ENCODE measurements at places on chromosomes 13 and 19.
A peak's percentile ranks its signal among the peaks of the same experiment; 100 is the strongest.

DNA sequence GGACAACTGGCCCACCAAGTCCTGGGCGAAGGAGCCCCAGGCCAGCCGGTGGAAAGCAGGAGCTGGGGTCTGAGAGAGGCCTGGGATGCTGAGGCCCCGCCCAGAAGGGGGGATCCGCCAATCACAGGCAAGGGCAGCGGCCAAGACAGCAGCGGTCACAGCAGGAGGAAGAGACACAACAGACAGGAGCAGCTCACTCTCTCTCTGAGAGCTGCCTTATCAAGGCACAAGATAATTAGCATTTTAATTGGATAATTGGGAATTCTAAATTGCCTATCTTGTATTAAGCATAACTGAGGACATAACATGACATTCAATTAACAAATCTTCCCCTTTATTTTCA lies 46.2 kb downstream of the CEBPG start:
- DNase-seq = no peak

DNA sequence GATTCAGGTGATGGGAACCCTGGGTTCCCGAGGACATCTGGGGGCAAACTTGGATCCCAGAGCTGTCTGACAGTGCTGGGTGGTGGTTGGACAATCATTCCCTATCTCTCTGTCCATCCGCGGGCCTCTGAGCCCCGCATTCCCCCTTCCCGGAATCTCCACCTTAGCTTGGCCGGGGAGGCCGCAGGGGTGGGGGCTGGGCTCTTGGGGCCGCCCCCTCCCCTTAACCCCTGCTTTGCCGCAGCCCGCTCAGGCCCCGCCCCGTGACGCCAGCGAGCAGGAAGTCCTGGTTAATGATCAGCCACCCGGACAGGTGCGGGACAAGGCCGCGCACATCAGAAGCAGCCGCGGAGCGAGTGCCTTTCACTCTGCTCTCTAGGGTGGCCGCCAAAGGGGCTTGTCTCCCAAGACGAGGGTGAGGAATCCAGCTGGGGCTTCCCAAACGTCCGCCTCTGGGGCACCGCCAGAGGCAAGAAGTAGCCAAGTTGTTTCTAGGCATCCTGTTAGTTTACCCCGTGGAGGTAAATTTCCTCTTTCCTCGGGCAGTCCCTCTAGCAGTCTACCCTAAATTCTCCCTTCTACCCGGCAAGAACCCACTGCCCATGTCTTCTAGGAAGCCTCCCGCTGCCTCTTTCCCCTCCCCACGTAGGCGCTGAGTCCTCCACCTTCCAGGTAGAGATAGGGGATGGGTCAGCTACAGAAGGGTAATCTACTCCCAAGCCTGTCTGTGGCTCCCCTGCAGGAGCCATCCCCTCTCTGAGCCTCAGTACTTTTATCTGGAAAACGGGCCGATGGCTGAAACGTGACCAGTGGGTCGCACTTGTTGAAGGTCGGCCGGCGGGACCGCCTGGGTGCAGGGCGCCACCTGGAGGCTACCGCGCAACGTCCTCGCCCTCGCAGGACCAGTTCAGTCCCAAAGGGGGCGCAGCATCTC lies 3.0 kb downstream of the IRF2BP1 start:
- DNase-seq = peak; percentile 73

DNA sequence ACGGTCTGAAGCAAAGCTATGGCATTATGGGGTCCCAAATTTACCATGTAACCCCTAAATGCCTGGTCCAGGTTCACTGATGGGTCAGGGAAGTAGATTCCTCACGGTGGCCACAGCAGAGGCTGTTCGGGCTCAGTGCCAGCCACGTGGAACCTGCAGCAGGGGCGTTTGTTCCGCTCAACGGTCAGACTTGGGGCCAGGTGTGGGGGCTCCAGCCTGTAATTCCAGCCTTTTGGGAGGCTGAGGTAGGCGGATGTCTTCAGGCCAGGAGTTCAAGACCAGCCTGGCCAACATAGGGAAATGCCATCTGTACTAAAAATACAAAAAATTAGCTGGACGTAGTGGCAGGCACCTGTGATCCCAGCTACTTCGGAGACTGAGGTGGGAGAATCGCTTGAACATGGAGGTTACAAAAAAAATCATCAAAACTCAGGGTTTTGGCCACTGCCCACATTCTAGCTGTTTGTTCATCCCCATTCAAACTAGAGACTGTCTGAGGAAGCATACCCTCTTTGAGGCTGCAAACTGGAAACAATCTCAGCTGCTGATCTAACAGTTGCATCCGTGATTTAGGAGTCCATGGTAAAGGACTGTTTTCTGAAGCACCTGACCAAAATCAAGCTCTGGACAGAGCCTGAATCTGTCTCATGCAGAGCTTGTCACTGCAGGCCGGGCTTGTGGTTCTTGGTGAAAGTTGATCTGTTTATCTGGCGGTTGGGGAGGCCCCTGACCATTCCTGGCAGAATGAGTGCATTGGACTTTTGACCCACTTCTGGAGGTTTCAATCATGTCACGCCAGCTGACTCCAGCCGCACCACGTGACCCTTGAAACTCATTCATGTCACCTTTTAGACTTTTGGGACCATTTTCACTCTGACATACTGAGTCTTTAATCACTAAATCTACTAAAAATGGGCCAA lies 30.2 kb upstream of the ZNF331 start:
- no peak for DNase-seq

GRCh38 chr19:1374250-1374577 lies 9.5 kb upstream of the NDUFS7 start:
- no peak for DNase-seq

DNA sequence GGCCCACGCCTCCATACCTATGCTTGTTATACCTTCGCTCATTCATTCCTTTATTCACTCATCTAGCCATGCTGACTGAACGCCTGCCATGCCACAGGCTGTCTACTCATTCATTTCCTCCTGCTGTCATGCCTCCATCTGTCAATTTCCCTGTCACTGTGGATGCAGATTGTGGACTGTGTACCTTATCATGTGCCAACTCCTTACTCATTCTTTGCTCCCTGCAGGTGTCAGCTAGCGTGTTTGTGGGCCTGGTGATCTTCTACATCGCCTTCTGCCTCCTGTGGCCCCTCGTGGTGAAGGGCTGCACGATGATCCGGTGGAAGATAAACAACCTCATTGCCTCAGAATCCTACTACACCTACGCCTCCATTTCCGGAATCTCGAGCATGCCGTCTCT lies 4.1 kb upstream of the PSMD8 start:
- DNase-seq = no peak

DNA sequence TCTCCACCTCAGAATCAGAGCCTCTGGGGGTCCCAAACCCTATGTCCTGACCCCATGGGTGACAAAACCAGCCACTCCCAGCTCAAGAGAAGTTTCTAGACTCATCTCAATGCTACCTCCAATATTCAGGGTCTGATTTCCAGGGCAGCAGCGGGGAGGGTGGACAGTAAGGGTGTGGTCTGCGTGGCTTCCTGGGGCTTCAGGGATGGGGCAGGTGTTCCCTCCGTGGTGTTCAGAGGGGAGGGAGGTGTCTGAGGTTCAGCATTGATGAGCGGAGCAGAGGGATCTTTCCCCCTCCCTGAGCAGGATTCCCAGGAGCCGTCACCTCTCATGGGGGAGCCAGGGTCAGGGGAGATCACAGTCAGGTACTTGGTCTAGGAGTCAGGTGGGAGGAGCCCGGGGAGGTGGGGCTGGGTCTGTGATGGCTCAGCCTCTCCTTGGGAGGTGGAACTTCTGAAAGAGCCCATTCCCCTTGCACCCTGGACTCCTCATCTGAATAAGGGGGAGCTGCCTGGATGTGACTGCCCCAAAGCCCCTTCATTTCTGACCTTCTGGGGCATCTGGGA lies 2.9 kb downstream of the LILRA2 start:
- no peak for DNase-seq

GRCh38 chr19:38004186-38004520 lies 97.1 kb downstream of the SIPA1L3 start:
- DNase-seq = no peak

DNA sequence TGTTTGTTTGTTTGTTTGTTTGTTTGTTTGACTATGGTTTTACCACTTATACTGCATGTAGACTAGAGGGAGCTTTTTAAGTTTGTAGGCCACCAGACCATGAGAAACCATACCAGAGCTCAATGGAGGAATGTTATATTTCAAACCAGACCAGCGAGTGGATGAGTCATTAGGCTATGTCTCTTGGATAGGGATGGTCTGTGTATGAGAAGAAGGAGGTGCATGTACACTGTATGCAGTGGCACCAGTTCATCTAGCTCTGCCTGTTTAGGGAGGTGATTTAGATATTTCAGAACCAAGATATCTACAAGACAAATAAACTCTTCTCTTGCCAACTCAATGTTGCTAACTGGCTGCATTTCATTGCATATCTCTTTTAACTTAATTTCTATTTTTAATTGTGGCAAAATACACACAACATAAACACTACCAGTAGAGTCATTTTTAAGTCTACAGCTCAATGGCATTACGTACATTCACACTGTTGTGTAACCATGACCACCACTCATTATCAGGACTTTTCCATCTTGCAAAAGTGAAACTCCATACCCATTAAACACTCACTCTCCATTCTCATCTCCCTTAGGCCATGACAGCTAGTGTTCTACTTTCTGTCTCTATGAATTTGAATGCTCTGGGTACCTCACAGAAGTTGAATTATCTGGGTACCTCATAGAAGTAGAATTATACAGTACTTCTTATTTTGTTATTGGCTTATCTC lies 29.2 kb downstream of the SYDE1 start:
- no peak for DNase-seq

DNA sequence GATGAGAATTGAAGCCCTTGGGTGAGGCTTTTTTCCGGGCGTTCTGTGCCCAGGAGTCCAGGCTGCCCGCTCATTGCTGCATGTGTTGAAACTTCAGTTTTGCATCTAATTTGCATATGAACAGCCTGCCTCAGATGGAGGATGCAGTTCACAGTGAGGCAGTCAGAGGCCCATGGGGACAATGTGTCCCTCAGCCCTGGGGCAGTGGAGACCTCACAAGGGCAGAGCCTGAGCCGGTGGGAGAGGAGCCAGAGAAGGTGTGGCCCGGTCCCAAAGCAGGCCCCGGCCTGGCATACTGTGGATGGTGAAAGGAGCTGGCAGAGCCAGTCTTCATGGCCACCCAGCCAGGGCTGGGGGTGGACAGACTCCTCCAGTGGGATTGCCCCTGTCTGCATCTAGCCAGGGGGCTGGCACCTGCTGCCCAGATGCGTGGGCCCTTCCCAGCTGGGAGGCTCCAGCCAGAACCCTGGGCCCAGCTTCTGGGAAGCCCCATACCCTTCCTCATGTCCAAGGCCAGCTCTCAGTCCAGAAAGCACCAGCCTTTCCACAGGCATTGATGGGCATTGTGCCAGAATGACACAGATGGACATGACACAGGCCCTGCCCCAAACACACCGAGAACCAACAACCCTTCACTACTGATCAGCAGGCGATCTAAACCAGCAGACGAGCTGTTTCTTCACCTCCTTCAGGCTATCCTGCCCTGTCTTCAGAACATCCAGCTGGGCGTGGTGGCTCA lies 32.9 kb upstream of the KCTD15 start:
- DNase-seq = no peak

GRCh38 chr13:53568491-53568890 lies 539.9 kb downstream of the OLFM4 start:
- no peak for DNase-seq

GRCh38 chr19:4523306-4524110 lies 5.2 kb upstream of the PLIN4 start:
- DNase-seq = peak; percentile 15

DNA sequence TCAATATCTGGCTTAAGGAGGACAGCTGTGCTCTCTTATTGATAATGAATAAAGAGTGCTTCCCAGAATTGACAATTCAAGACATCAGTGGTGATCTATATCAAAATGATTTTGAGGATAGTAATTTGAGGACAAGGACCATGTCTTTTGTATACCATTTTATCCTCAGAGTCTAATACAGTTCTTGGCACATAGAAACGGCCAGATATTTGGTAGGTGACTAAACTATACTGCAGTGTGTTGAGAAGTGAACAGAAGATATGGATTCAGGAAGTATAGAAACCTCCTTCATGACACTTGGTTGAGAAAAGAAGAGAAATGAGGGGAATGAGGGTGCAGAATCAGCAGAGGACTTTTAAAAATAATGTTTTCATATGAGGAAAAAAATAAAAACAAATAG lies 16.1 kb upstream of the LMO7 start:
- DNase-seq = no peak

DNA sequence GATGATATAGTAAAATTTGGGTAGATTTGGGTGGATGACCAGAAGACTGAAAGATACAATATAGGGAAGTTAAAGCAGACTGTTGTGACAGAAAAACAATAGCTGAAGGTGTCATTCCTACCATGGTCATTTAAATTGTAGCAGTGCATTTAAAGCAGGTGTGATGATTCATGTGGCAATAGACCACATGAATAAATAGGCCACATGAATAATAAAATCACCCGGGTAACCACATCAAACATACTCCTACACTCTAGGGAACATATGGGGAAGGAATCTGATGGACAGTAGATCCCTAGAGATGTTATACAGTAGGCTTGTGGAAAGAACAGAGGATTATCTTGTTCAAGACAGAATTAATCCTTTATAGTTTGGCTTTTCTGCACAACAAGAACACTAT lies 392.6 kb downstream of the SLITRK5 start:
- DNase-seq = peak; percentile 6

DNA sequence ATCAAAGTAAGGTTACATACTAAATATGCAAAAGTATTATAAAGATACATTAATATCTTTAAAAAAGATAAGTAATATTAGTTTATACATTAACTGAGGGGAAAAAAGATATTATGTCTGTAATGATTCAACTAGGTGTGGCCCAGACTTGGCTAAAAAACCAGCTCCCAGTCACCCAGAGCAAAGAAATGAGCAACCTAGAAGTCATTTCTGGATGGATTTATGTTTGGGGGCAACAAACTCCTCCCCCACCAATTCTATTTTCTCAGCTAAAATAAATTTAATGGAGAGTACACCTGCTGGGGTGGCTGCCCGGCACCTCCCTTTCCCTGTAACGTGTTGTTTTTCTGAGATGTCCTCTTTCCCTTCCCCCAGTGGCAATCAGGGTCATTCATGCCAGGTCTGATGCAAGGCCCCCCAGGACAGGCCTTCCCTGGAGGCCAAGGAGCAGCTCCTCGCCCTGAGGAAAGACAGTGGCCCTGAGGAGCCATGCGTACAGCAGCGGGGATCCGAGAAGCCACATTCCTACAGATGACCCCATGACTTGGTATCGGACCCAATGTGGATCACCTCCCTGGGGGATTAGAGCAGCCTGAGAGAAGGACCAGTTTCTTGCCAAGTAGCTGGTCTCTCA lies 78.6 kb upstream of the DOCK9 start:
- no peak for DNase-seq

DNA sequence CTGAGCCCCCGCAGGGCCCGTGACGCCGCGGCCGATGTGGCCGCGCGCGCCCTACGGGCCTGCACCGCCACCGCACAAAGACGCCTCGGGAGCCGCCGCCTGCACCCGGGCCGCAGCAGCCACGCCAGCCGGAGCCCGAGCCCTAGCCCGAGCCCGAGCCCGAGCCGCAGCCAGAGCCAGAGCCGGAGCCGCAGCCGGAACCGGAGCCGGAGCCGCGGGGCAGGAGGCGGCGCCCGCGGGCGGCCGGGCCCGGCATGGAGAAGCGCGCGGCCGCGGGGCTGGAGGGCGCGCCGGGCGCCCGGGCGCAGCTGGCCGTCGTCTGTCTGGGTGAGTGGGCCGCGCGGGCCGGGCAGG lies 379 bp downstream of the LRP3 start:
- DNase-seq = no peak

- no peak for DNase-seq
Measured at GRCh38 chr19:11088506-11089253, 583 bp upstream of the LDLR start.

- no peak for DNase-seq
Measured at GRCh38 chr19:1913781-1914577, 8.8 kb downstream of the ADAT3 start.

GRCh38 chr19:55811340-55811739 lies 20.5 kb downstream of the NLRP11 start:
- DNase-seq = no peak

GRCh38 chr13:45306966-45307365 lies 34.0 kb downstream of the TPT1 start:
- no peak for DNase-seq
